ENCODE measurements at places on chromosomes 12 and 14.
A peak's percentile ranks its signal among the peaks of the same experiment; 100 is the strongest.

DNA sequence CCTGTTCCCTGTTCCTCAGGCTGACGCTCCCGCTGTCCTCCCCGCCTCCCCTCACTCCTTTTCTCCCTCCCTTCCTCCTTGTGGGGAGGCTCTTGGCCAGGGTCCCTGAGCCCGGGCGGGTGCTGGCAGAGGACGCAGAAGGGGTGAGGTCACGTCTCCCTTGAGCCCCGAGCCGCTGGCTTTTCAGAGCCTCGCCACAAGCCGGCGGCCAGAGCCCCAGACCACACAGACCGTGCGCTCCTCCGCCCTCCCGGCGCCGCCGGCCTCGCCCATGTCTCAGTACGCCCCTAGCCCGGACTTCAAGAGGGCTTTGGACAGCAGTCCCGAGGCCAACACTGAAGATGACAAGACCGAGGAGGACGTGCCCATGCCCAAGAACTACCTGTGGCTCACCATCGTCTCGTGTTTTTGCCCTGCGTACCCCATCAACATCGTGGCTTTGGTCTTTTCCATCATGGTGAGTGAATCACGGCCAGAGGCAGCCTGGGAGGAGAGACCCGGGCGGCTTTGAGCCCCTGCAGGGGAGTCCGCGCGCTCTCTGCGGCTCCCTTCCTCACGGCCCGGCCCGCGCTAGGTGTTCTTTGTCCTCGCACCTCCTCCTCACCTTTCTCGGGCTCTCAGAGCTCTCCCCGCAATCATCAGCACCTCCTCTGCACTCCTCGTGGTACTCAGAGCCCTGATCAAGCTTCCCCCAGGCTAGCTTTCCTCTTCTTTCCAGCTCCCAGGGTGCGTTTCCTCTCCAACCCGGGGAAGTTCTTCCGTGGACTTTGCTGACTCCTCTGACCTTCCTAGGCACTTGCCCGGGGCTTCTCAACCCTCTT, at the start of gene TMEM233:
TMEM233 (plus strand) TSS at position 197 of the 821 bp plus-strand sequence; CDS start at position 272, 75 bp downstream.
- DNase-seq, result peak; percentile 85

DNA sequence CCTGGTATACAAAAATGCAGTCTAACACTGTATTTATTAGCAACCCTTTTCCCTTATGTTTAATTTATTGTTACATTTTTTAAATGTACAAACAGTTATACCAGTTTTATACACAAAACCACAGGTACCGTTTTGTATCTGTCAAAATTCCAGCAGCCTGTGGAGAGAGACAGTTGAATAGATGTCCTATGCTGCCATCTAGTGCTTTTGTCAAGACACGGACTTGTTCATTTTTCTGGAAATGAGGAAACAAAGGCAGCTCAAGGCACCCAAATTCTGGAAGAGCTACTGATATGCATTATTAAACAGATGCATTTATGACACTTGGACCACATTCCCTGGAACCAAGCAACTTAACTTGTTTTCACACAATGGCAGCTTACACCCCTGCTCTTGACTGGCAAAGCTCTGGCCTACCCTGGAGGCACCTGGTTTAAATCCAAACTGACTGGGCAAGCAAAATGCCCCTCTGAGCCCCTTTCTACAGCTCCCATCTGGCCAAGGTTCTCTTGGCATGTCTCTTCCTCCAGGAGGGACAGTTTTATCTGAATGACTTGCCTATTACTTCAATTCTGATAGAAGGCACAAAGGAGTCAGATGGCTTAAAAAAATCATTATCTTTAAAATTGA, 286.9 kb upstream of the PRKD1 start:
- DNase-seq, result no peak

GRCh38 chr12:75834591-75834990, 197.0 kb downstream of the PHLDA1 start:
- no peak for DNase-seq

DNA sequence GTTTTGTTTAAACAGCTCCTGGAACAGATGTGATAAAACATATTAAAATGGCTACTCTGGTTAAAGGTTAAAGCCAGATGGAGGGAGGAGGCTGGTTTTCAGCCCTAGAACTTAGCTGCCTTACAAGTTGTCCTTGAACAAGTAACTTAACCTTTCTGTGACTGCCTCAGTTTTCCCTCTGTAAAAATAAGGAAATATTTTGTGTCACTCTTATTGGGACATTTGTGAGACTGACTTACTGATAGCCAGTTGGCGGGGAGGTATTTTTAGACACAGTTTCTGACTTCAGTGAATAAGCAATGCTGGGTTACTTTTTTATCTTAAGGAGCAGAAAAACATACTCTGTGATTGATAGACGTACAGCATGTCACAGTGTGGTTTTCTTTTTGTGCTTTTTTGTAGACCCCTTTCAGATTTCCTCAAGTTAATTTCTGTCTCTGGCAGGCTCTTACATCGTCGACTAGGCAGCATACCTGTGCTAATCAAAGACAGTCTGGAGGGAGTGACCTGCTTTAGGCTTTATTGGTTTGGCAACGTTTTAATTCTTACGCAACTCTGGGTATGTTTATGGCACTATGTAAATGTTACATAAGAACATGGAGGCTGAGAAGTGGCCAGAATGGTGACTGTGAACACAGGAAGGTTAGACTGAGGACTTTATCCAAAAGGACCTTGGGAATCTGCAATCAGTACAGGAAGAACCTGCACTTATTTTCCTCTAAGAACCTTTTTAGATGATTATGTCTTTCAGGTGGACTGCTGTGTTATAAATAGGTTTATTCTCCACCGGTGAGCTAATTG, 3.3 kb downstream of the ACVR1B start:
- no peak for DNase-seq

- DNase-seq, result no peak
These were observed 256.0 kb downstream of the PPFIA2 start for GRCh38 chr12:81502912-81503695.

DNA sequence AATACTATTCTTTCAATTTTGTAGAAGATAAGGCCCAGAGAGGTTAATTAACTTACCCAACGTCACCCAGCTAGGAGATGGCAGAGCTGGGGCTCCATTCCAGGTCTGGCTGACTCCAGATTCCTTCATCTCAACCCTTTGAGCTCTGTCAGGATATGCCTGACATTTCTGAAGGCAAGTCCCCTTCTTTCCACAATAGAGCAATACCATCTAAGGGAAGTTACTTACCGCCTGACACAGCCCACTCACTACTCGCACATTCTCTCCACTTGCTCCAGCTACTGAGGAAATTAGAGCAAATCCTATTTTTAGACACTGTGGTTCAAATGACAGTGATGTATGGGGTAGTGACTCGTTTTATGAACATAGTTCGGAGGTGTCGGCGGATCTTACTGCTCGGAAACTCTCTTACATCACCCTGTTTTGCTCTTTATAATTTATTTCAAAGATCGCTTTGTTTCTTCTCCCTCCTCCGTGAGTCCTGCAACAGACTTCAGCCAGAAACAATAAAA, 2.0 kb upstream of the WSCD2 start:
- no peak for DNase-seq

GRCh38 chr12:26963413-26963812, 25.1 kb downstream of the FGFR1OP2 start:
- no peak for DNase-seq
